Nephron progenitor cell (in vitro differentiated cells): ENCODE measurements at places on chromosomes 5 and 9.

DNA sequence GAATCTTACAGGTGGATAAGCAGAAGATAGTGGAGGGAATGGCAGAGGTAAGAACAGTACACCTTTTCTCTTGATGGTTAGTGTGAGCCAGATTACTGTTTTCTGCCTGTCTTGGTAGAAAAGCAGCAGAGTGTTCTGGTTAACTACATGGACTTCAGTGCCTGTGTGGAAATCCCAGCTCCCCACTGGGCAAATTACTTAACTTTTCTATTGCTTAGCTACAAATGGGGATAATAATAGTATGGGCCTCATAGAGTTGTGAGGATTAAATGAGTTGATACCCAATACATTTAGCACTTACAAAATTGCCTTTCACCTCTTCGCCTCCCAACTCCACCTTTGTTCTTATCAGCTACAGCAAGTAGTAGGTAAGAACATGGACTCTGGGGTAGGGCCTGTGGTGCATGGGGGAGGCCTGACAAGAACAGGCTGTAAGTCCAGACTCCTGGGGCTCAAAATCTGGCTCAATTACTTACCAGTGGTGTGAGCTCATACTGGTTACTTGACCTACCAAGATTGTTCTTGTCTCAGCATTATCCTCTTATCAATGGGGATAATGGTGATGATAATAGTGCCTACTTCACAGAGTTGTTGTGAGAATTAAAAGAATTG, 125.1 kb downstream of the LIFR start:
- no peak for DNase-seq

GRCh38 chr9:72476100-72476499, 45.3 kb upstream of the TMC1 start:
- no peak for DNase-seq

DNA sequence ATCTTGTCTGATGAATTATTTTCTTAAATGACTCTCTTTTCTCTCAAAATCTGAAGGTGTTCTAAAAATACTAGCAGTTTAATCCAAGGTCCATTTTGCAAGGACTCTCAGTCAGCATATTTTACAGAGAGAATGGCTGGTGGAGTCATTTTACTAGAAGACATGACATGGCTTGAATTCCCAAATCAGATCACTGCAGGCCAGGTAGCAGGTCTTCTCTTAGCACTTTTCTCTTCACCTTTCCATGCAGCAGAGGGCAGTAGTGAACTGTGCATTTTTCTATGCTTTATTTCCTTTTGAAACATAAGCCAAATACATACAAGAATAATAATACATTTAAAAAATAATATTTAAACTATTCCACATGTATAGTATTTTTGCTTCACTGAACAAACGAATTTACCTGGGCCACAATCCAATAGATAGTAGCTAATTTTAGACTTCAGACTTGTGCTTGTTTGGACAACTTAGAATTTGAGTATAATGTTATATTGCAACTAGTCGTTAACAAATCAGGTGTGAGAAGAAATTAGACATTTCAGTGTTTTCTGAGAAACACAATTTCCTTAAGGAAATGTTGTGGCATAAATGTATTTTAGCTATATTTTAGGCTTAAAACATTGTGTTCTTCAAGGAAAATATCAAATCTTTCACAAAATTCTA, 289.4 kb upstream of the DAB2 start:
- peak; percentile 29 for DNase-seq

- no peak for DNase-seq
These were observed 20.0 kb downstream of the APC start for GRCh38 chr5:112757468-112758208.

DNA sequence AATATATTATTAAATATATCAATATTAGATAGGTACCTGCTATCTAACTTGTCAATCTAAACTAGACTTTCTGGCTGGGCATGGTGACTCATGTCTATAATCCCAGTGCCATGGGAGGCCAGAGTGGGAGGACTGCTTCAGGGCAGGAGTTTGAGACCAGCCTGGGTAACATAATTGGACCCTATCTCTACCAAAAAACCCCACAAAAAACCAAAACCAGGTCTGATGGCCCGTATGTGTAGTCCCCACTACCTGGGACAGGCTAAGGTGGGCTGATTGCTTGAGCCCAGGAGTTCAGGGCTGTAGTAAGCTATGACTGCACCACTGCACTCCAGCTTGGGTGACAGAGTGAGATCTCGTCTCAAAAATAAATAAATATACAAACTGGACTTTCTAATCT, 55.0 kb downstream of the PJA2 start:
- DNase-seq: no peak

- DNase-seq: no peak
These were observed 65.8 kb upstream of the RARS1 start for GRCh38 chr5:168420461-168420860.

DNA sequence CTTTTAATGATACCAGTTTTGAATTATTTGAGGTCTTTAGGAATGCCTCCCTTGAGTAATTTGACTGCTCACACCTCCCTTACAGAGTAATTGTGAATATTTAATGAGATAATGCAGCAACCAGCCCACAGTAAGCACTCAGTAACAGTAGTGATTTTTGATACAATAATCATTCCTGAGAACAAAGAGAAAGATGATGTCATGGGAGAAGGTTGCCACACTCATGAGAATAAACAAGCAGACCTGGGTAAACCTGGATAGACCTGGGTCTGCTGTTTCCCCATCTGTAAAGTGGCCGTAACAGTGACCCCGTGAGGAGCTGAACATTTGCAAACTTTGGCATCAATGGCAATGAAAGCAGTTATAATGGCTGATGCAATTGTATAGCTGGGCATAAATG, 4.2 kb downstream of the C1QTNF2 start:
- no peak for DNase-seq

DNA sequence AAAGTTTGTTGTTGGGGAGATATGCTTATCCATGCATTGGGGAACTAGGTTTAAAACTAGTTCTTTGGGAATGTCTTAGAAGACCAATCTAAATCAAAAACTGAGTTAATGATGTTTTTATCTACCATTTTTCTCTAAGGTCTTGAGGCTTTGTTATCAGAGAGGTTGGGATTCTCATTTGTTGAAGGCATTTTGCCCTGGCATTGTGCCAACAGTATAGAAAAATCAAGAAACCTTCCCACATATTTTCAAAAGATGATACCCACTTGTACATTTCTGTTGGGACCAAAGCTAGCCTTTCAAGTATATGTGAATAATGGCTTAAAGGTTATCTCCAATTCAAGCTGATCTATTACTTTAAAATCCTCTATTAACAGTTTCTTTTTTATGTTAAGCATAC, 419.8 kb upstream of the KIF2A start:
- no peak for DNase-seq

GRCh38 chr5:148482196-148482595, 98.4 kb downstream of the FBXO38 start:
- no peak for DNase-seq

DNA sequence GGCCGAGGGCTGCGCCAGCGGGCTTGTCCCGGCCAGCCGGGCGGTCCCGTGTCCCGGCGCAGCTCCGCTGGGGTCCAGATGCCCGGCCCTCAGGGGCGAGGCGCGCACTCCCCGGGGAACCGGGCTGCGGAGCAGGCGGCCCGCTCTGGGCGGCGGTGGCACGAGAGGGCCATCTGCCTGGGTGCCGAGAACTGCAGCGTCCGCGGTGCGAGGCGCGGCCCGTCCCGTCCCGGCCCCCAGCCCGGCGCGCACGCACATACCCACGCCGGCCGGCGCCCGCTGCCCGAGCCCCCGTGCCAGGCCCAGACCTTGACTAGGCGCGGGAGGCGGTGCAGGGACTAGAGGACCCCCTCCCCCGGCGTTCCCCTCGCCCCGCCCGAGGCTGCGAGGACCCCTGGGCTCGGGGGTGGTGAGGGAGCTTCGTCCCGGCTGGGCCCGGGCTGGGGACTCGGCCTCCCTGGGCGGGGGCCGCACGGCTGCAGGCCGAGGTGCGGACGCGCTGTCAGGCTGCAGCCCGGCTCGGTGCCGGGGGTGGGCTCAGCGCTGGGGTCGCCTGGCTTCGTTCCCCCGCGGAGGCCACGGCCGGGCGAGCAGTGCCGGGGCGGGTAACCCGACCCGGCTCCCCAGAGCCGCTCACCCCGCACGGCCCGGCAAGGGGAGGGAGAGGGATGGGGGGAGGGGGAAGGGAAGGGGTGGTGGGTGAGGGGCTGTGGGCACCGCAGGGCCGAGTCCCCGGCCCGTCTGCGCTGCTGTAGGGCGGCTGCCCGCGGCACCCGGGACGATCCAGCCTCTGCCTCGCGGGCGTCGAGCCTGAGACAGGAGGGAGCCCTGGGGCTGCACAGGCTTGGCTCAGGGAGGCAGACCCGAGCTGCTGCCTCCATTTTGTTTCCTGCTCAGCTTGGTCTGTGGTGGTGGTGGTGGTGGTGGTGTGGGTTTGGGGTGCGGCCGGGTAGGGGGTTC, 1.2 kb upstream of the NSD1 start:
- peak; percentile 78 for DNase-seq

GRCh38 chr5:1414311-1415058, 30.8 kb downstream of the SLC6A3 start:
- DNase-seq: no peak

DNA sequence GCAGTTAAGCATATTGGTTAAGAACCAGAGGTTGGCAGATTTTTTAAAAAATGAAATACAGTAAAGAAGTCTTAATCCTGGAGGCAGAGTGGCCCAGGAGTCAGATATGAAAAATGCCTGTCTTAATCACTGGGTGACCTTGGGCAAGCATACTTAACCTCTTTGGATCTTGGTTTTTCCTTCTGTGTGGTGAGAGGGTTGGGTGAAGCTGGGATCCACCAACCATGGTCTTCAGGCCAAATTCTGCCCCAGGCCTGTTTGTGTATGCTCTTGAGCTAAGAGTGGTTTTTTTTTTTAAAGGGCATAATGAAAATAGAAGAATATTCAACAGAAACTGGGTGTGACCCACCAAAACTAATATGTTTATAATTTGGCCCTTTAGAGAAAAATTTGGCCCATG, 20.0 kb upstream of the TEX48 start:
- DNase-seq: no peak

GRCh38 chr9:64128572-64128971, 1156.4 kb downstream of the FOXD4L5 start:
- no peak for DNase-seq

DNA sequence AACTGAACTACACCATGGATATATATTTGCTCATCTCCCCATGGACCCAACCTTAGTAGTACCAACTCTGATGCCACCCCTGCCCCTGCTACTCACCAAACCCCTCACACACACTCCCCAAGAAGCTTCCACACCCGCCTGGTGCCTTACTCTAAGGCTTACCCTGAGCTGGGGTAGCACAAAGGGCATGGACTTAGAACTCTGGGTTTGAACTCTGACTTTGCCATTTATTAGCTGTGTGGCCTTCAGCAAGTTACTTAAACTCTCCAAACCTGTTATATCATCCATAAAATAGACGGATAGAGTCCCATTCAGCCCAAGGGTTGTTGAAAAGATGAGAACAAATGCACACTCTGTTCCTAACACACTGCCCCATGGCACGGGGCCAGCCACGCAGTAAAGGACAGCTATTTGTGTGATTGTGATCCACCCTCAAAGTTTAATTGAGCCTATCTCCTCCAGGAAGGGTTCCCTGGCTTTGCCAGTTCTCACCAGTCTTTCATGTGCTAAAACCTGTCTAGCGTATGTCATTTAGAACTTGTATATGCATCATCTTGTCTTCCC, 111.0 kb downstream of the KLHL3 start:
- no peak for DNase-seq

DNA sequence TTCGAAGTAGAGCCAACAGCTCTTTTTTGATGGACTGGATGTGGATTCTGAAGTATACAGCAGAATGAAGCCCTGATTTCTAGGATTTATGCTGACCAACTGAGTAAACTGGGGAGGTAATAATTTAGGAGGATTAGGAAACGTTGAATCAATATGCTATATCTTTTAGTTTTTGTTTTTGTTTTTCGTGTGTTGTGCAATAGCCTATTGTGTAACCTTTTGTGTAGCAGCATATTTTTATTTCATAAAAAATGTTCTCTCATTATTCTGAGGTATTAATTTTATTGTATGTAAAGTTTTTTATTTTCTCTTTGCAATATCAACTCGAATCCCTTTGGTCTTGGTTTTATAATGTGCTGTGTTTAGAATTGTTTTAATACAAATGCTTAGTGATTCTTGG, 902.3 kb downstream of the EFNA5 start:
- no peak for DNase-seq

- DNase-seq: no peak
These were observed 215.7 kb downstream of the SEMA6A start for GRCh38 chr5:116358911-116359418.

DNA sequence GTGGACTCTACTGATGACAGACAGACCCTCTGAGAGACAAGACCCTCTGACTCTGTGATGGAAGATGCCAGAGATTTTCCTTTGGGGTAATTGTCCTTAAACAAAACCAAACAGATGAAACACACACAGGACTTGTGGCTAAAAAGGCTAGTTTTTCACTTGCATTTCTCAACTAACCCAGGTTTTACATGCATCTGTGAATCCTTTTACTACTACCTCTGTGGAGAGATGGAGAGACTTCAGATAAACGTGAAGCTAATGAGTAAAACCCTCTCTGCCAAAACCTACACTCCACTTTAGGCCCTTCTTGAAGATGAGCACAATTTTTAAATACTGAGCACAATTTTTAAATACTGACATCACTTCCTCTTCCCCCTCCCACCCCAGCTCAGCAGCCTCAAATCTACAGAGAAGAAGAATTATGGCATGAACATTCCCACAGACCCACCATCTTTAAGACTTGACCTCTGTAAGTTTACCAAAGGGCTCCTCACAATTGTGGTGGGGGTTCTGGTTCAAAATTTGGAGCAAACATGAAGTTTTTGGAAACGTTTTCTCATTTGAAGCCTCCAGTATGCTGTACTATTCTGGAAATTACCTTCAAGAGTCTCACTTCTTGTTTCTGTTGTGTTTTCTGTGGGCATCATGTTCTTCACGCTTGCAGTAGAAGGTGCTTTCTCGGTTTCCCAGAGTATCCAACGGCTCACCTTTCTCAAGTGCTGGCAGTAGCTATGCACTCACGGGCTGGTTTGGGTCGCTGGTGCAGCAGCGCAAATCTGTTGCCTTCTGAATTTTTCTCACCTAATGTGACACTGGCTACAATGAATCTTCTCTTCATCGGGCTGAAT, 42.7 kb downstream of the ACER2 start:
- DNase-seq: no peak

GRCh38 chr9:129999141-129999510, 43.9 kb downstream of the FNBP1 start:
- no peak for DNase-seq
